ENCODE measurements at places on chromosomes 6 and 20.

GRCh38 chr20:50646483-50646996 is 44.8 kb downstream of the RIPOR3 start:
- DNase-seq = no peak

DNA sequence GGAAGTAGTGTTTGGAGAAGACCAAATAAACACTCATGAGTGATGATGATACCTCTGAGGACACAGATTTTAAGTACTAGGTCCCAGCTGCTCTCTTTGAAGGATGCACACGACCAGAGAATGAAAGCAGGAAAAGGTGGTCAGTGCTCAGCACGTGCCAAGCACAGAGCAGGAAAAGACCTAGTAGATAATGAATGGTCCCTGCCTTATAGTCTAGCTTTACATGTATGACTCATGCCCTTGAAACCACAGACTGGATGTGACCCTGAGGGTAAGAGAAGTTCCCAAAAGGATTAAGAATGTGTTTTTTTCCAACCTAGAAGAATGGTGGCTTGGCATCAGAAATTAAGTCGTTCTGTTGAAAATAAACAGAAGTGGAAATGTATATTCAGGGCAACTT is 2.8 kb upstream of the MC3R start:
- peak; percentile 86 for DNase-seq

- no peak for DNase-seq
Measured at GRCh38 chr6:133392015-133392414, 150.9 kb downstream of the EYA4 start.

GRCh38 chr6:34616227-34616585 is 60.1 kb upstream of the SPDEF start:
- DNase-seq = no peak

DNA sequence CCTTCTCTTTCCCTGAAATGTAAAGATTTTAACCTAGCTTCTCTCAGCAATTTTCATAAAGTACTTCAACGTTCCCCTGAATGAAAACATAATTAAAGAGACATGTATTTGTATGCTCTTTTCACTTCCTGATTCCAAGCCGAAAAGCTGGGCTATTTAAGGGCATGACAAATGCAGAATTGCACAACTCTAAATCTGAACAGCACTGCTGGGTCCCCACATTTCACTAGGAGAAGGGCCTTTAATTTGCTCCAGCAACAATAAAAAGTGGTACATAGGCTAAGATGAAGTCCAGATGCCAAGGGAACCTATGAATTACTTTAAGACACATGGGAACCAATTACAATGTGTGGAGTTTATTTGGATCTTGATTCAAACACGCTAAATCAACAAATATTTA is 42.0 kb downstream of the IRAK1BP1 start:
- DNase-seq = no peak

GRCh38 chr6:5151360-5151954 is 66.3 kb downstream of the PPP1R3G start:
- no peak for DNase-seq

GRCh38 chr6:109351231-109352130 is 30.8 kb downstream of the CD164 start:
- DNase-seq = no peak

- DNase-seq = no peak
Measured at GRCh38 chr20:8874437-8874836, 194.4 kb upstream of the PLCB4 start.

DNA sequence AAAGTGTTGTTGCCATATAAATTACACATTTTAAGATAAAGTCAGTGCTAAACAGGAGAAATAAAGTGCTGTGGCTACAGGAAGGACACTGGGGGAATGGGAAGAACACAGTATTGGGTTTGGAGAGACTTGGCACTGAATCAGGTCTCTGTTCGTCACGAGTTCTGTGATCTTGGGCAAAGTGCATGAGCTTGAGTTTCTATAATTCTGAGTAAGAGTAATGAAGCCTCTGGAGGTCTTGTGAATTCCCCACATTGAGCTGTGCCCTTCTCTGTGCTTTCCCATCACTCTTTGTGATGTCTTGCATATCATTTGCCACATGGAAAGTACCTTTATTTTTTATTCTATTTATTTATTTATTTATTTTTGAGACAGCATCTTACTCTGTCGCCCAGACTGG is 16.8 kb upstream of the EEF1A1 start:
- no peak for DNase-seq

DNA sequence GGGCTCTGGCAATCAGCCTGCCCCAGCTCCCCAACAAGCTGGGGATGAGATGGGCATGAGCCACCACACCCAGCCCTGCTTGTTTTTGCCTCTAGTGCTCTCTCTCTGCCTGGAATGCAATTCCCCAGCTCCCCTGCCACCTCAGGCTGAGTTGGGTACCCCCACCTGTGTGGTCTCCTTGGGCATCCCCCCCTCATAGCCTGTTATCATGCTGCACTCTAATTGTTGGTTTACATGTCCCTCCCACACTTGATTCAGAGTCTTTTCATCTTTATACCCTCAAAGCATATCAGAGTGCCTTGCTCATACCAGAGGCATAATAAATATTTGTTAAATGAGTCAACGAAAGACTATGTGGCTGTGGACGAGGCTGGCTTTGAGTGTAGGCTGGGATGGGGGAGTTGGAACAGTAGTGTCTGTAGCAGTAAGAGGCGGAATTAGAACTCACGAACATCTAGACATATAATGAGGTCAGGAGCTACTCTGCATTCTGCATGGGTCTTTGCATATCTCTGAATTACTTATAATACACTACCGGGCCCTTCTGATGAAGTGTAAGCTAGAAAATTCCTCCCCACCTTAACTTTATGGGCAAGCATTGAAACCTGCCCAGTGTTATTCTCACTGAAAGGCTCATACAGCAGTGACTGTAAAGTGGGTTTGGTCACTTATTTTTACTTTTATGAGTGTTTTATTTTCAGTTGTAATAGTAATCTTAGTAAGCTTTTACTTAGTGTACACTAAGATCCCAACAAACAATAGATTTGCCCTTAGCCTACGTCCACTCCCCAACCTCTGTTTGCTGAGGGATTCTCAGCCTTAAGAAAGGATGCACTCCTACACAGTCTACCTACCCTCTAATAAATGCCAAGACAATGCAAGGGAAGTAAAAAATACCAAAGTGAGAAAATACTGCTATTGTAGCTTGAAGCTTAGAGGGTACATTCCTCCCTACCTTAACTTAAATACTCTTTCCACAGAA is 58.7 kb downstream of the EDN1 start:
- peak; percentile 76 for DNase-seq

DNA sequence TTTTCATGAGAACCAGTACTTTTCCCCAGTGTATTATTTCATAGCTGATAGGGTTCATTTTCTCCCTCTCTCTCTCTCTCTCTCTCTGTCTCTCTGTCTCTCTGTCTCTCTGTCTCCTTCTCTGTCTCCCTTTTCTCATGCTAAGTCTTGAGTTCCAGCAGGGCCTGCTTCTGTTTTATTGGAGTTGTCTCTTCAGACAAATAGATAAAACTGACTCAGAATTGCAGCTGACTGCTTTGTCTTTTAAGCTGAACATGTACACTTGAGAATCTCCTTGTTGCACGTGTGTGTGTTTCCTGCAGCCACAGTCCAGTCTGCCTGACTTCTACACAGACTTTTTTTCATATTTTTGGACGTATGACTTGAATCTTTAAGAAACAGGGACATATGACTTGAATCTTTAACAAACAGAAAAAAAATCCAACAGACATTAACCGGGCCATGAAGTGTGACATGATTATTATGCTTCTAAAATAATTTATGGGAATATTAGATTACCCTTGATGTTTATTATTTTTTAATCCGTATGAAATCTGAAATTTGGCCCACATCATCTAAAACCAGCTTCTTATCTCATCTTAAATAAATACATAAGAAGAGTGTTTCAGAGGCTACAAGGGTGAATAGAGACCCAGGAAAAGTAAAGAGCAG is 71.5 kb downstream of the JAG1 start:
- DNase-seq = no peak

All from COLO829 (cell line).